ENCODE measurements at places on chromosomes 16 and 17.

- DNase-seq, result no peak
Measured at GRCh38 chr16:31331807-31332301, 23.1 kb upstream of the ITGAX start.

GRCh38 chr17:49403514-49404289, 11.0 kb downstream of the PHB1 start:
- no peak for DNase-seq

DNA sequence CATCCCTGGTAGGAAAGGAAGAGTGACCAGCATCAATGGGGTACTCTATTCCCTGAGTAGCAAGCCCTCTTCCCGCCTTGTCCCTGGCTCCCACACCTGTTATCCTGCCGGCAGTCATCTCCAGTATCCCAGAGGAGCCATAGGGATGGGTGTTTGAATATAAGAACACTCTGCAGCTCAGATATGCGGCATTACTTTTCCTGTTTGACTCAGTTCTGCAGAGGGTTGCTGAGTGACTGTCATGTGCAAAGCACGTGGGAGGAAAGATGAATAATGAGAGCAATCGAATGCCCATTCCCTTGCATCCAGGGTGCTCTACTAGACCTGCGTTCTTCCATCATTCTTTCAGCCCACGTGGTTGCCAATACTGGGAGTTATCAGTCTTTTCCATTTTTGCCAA, 115.1 kb downstream of the PRKCB start:
- no peak for DNase-seq

DNA sequence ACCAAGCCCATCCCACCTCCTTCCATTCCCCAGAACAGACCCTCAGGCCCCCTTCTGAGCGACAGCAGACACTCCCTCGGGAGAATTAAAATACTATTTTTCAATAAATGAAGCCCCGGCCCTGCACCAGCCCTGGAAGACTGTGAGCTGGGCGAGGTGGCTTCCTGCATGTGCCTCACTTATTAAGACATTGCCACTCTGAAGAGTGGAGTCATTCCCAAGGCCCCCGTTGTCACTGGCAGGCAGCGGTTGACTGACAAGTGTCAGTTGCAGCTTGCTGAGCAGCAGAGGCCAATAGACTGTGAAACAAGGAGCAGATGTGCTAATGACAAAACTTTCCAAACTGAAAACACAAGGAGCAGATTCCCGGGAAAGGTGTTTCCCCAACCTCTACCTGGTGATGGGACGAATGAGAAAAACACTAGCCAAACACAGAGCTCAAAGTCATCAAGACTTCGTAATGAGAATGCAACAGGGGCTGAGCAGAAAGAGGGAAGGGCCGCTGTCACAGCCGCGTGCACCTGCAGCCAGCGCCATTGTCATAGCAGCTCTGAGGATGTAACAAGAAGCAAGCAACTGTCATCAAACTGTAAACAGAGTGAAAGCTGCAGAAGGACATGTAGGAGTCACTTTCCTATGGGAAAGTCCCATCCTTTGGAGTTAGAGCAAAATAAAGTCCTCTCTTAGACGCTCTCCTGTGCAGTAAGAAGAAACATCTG, 232.1 kb downstream of the C16orf78 start:
- DNase-seq, result no peak

DNA sequence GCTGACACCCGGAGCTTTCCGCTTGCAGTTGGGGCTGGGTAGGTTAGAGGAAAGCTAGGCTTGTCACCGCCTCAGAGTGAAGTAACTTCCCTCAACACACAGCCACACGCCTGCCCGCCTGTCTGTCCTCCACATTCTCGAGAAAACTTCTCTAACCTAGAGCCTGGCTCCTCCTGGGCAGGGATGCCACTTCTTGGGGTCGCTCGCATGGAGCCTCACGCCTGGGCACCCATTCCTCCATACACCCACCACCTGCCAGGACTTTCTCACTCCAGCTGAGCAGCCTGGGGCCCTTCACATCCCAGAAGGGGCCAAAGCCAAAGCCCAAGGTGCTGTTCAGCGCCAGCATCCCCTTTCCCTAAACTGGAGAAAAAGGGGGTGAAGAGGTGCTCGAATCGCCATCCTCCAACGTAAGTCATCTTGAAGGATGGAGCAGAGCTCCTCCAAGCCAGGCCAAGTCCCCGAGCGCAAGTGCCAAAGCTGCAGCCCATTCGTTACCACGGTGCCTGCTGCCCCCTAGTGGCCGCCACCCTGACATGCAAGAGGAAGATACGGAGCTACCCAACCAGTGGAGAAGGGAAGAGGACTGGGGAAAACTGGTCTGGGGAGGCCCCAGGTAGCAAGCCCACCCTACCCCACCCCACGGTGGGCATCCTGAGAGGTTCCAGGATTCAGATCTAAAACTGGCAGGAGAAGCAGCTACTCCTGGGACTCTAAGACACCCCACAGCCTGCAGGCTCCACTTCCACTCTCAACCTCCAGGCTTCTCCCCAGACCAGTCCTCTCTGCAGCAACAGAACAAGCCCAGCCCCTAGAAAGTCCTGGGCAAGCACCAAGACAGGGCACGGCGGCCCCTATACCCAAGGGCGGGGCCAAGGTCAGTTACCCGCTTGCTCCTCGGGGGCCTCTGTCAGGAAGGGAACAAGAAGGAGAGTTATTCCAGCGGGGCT, 63.1 kb downstream of the MYO18A start:
- DNase-seq, result peak; percentile 89

- no peak for DNase-seq
Measured at GRCh38 chr17:30570191-30570590, 93.0 kb downstream of the GOSR1 start.

DNA sequence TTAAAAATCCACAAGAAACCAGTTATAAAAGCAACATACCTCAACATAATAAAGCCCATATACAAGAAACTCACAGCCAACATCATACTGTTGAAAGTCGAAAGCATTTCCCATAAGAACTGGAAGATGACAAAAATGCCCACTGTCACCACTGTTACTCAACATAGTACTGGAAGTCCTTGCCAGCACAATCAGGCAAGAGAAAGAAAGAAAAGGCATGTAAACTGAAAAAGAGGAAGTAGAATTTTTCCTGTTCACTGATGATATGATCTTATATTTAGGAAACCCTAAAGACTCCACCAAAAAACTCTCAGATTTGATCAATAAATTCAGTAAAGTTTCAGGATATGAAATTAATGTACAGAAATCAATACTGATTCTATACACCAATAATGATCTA, 45.1 kb downstream of the AHSP start:
- DNase-seq, result no peak

DNA sequence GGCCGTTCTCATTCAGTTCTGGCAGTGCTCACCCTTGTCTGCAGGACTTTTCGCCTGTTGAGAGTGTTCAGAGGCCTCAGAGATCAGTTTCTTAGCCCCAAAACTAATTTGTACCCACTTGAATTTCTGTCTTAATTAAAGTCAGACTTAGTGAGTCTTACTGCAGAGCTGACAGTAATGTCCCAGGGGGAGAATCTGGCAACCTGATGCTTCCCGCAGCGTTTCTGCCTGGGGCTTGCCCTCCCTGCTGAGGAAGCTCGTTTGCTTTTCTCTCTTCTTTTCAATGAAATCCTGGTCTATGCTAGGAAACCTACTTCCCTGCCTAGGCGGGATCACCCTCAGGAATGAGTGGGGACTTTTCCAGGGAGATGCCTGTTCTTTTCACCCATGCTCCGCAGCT, 25.3 kb downstream of the DBNDD1 start:
- no peak for DNase-seq

DNA sequence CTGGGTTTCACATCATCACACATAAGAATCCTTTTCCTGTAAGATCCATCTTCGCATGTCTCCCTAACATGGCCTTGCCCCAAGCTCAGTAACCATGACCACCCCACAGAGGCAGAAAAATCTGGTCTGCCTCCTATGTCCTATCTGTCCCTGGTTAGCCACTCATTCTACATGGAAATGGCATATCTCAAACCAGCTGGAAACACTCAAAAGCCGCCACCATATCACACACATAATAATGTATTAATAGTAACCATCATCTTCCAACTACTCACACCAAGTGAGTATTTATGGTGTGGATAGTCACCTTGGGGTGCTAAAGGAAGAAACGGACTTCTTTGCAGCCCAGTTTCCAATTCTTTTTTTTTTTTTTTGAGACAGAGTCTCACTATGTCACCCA, 11.4 kb downstream of the FAM117A start:
- DNase-seq, result no peak

- no peak for DNase-seq
Measured at GRCh38 chr17:37137070-37137610, 188.4 kb downstream of the AATF start.

DNA sequence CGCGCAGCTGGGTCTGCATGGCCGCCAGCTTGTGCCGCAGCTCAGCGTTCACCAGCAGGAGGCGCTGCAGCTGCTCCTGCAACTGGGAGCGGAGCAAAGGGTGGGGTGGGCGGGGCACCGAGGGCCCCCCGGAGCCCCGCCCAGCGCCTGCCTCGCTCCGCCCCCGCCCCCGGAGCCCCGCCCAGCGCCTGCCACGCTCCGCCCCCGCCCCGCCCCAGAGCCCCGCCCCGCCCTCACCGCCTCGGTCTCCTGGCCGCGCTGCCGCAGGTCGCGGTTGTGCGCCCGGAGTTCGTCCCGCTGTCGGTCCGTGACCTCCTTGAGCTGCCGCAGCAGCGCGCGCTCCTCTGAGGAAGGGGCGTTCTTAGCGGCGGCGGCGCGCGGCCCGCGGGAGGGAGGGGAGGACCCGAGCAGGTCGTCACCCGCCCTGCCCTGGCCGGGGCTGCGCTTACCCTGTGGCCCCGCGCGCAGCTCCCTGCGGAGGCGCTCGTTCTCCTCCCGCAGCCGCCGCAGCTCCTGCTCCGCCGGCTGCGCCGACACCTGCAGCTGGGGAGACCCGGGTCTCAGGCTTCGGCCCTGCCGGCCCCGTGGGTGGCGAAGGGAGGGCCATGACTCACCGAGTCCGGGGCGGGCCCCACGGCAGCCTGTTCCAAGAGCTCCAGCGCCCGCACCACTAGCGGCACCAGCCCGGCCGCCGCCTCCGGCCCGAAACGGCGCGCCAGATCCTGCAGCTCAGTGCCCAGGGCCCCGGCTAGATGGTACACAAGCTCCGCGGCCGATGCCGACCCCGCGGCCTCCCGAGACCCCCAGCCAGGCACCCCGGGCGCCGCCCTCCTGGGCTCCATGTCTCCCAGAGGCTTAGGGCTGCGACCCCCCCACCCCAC, 463 bp downstream of the RILP start:
- peak; percentile 97 for DNase-seq

GRCh38 chr17:40341808-40342503, 22.6 kb downstream of the GJD3 start:
- peak; percentile 86 for DNase-seq

DNA sequence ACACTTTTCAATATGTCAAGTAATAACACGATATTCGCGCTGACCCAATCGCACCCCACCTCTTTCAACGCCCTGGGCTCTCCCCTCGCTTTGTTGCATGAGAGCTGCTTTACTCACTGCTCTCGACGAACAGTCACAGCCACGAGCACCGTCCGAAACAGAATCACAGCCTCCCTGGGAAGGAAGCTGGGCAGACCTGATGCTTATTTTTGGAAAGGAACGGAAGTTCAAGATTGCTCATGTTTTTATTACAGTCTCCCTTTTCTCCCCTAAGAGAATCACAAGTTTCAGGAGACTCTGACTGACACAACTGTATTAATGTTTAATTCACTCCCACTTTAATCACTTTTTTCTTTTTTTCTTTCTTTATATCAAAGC, 67.8 kb downstream of the ANKRD11 start:
- no peak for DNase-seq

GRCh38 chr16:85187447-85187846, 75.2 kb upstream of the CIBAR2 start:
- DNase-seq, result no peak

GRCh38 chr17:45971698-45972141, 27.3 kb upstream of the STH start:
- no peak for DNase-seq

- peak; percentile 76 for DNase-seq
Measured at GRCh38 chr17:79042421-79043190, 18.6 kb downstream of the C1QTNF1 start.

GRCh38 chr17:61700252-61700651, 109.2 kb upstream of the NACA2 start:
- DNase-seq, result no peak

- DNase-seq, result no peak
Measured at GRCh38 chr16:22614271-22614947, 103.7 kb downstream of the NPIPB5 start.

DNA sequence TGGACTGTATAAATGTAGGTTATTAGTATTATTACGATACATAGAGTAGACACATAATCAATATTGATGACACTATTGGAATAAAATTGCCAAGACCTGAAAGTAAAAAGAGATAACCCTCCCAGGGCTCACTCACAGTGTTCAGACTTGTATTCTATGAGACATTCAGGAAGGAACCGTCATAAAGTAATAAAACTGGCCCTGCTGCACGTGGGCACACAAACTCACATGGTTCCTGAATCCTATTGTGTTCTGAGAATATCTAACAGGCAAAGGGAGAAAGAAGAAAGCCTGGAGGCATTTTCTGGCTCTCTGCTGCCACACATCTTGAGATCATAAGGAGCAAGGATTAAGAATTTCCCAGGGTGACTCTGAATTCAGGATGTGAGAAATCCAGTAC, 575.9 kb downstream of the HS3ST4 start:
- DNase-seq, result no peak

- DNase-seq, result no peak
Measured at GRCh38 chr17:33837281-33837680, 417.8 kb upstream of the CCL2 start.

GRCh38 chr16:57707331-57707730, 12.7 kb downstream of the DRC7 start:
- DNase-seq, result no peak

GRCh38 chr16:17367036-17367435, 103.7 kb downstream of the XYLT1 start:
- DNase-seq, result no peak

DNA sequence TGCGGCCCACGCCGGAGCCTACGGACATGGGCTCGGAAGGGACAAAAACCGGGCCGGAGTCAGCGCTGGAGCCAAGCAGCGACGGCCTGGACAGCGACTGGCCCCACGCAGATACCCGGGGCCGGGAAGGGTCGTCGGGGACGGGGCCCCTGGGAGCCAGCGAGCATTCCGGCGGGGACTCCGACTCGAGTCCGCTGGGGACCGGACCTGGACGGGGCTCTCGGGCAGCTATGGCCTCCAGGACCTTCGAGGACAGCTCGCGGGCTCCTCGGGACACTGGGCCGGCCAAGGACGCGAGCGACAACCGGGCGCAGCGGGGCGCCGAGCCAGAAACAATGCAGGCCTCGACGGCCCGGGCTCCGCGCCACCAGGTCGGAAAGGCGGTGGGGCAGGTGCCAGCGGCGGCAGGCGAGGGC, 1.0 kb downstream of the MYO15B start:
- no peak for DNase-seq

DNA sequence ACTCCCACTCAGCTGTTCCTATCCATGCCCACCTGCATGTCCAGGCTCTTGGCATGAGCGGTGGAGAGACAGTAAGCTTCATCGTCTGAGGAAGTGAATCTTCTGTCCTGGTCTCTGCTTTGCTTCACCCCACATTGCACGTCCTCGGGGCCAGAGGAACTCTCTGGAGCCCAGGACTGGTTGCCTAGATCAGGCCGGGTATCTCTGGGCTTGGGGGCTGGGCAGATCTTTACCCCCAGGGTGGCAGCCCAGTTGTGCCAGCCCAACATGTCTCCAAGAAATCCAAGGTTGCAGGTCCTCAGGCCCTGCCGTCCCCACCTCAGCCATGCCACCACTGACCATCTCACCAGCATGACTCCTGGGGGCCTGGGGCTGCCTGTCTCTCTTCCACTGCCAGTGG, 58.3 kb downstream of the BEAN1 start:
- DNase-seq, result no peak

All from NCI-H82 (cell line).